Hippocampal formation (tissue), 2 donors: ENCODE measurements at places on chromosomes 3 and 15.

DNA sequence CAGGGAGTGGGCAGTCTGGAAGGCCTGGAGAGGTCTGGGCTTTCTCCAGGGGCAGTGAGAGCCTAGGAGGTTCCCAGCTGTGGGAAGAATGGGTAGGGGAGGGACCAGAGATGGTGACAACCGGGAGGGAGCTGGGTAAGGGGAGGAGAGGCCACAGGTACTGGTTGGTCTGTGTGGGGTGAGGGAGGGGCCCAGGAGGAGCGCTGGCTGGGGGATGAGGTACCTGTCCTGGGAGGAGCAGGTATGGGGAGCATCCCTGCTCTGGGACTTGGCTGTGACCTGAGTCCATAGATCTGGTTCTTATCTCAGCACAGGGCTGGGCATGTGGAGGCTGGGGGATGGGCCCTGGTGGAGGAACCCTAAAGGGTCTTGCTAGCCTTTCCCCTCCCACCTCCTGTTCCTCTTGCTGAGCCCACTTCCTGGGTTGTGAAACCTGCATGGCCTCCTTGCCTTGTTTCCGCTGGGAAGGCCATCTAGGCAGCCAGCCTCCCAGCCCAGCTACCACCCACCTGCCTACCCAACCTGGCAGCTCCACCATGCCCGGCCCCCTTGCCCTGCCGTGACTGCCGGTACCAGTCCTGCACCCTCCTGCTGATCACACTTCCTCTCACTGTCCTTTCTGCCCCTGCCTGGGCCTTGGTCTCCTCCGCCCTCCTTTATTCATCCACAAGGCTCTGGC lies 11.0 kb downstream of the PRKCD start:
- no peak for DNase-seq

GRCh38 chr15:64305261-64305660 lies 50.7 kb downstream of the CSNK1G1 start:
- no peak for DNase-seq

- no peak for DNase-seq
Measured at GRCh38 chr15:69027976-69028518, 13.6 kb downstream of the NOX5 start.

DNA sequence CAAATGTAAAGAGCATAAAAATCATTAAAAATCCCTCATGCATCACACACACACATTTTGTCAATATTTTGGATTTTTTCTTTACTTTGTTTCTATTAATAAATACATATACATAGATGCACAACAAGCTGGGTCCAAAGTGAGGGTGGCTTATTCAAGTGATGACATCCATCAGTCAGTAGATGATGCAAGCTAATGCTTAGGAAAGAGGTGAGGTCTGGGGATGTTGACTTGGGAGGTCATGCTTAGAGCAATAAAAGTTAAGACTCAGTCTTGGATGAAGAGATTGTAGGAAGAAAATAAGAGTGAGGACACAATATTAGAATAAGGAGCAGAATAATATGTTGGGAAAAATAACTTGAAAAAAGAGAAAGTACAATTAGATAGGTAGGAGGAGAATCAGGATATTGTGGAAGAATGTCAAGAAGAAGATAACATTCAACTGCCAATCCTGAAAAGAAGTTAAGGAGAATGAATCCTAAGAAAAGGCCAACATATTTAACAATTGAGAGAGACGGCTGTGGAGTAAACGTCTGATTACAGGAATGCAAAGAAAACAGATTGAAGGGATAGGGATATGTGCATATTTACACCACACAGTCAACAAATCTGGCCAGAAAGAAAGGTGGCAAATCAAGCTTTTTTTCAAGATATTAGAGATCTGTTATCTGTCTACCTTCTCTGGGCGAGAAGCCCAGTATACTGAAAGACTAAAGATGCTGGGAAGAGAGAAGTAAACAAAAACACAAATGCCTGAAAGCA lies 111.0 kb upstream of the TJP1 start:
- no peak for DNase-seq

DNA sequence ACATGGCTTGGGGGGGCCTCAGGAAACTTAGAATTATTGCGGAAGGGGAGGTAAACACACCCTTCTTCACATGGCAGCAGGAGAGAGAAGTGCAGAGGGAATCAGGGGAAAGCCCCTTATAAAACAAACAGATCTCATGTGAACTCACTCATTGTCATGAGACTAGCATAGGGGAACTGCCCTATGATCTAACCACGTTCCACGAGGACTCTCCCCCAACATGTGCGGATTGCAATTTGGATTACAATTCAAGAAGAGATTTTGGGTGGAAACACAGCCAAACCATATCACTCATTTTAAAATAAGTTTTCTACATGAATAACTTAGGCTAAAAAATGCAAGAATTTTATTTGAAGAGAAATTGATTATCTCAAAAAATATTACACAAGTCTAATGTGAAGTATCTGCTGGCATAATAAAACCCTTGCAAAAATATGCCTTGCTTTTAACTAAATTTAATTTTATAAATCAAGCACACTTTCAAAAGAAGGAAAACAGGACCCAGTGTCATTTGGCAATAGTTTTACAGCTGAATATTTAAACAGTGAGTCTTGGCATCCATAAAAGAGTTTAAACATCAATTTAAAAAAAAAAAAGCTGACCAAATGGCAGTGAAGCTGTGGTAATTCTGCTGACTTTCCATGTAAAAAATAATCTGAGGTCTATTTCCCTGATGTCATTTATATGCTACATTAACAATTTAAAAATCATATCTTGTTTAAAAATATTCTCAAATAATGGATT lies 1057.2 kb downstream of the NAALADL2 start:
- DNase-seq: no peak

DNA sequence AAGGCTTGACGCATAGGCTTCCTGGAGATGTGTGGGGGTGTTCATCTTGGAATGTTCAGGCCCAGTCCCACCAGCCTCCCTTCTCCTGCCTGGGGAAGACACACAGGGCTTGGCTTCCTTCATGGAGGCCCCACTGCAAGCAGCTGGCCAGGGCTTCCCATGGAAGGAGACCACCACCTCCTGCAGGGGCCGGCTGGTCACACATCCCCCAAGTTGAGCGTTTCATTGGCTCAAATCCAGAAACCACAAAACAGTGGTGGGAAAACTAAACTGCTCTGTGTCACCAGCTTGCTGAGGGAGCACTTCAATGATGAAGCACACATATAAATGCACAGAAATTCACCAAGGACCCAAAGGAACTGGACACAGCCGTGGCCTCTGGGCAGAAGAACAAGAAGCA lies 8.3 kb downstream of the IQSEC1 start:
- no peak for DNase-seq

- DNase-seq: no peak
Measured at GRCh38 chr3:30286811-30287210, 319.6 kb upstream of the TGFBR2 start.

- no peak for DNase-seq
Measured at GRCh38 chr3:25508901-25509300, 80.8 kb downstream of the RARB start.
